ENCODE measurements at places on chromosomes 6 and 20.

DNA sequence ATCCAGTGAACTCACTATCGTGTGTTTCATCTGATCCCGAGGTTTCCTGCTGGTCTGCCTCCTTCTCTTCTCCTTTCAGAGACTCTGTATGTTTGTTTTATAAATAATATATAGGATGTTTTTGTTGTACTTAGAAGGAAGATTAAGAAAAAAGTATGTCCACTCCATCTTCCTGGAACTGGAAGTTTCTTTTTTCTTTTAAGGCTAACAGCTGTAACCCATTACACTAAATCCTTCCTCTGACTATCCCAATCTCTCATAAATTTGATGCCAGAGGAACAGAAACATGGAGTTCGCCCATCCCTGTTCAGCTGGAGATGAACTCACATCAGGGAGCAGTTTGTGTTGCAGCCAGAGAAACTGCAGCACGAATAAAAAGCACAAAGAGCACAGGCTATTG, 20.7 kb downstream of the RIPK1 start:
- DNase-seq, result no peak

DNA sequence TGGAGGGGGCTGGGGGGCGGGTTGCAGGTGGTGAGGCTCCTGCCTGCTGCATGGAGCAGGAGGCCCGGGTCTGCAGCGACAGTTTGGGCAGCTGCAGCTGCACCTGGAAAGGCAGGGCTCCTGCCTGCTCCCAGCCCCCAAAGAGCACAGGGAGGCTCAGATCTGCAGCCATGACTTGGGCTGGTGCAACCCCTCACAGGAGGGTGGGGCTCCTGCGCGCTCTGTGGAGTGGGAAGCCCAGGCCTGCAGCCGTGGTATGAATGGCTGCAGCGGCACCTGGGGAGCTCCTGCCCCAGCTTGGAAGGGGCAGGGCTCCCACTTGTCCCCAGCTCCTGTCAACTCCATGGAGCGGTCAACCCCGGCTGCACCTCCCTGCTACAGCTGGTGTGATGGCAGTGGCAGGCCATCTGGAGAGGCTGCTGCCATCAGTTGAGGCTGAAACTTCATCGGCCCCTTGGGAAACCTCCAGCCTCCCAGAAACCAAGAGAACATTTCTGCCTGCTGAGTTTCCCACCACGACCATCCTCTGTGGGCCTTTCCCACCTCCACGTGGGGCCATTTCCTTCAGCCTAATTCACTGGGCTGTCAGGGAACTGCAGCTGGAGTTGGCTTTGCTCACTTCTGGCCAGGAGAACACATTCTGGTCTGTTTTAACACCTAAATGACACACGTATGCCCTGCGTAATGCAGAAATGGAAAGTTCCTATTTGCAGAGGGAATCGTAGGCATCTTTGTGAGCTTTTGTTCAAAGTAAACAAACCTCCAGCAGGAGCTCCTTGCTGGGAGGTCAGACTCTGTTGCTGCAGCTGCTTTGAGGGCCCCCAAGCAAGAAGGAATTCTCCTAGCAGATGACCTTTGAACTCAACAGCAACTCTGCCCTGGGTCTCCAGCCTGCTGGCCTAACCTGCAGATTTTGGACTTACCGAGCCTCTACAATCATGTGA, 429.0 kb downstream of the PREX1 start:
- DNase-seq, result no peak

DNA sequence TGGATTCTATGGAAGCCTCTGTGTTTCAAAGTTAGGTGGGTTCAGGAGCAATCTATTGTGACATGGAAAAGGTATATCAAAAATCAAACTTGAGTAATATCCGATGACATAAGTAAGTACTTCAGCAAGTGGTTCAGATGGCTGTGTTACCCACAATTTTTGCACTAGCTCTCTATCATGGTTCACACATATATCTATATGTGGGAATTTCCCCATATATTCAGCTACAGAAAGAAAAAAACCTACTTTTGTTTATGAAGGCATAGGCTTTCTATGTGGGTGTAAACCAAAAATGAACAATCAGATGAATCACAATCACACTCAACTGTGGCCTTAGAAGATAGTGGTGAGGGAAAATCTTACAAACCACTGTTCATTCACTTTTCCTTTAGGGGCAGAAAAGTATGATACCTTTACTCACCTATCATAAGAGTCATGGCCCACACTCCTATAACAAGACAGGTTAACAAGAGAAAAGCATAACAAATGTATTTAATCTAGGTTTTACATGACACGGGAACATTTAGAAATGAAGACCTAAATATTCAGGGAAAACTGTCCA, 449.6 kb upstream of the HTR1E start:
- no peak for DNase-seq

GRCh38 chr20:60242836-60243505, 284.7 kb downstream of the CDH26 start:
- DNase-seq, result no peak

- no peak for DNase-seq
Measured at GRCh38 chr6:63517221-63517620, 55.1 kb upstream of the LOC128125822 start.
